ENCODE measurements at places on chromosomes 5 and 9. TPM values are rescaled to one million over a fixed set of nuclear protein-coding genes. Genes with fewer than 3 reads are reported as not detected.
A peak's percentile ranks its signal among the peaks of the same experiment; 100 is the strongest.

DNA sequence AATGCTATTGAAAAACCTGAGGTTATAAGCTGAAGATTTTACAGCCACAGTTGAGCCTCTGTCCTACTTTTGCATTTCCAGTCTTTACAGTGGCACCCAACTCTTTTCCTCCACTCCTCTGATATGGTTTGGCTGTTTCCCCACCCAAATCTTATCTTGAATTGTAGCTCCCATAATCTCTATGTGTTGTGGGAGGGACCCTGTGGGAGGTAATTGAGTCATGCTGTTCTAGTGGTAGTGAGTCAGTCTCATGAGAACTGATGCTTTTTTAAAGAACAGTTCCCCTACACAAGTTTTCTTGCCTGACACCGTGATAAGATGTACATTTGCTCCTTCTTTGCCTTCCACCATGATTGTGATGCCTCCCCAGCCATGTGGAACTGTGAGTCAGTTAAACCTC, 646.1 kb upstream of the SEMA6A start:
- no peaks in the 10 kb centered on the region for H3K27me3 ChIP-seq
- H3K4me1 ChIP-seq: no peaks in the 10 kb centered on the region
- H3K4me3 ChIP-seq: no peak overlapping the region

FAM114A2 gene
- 33.7 TPM for total RNA-seq

TEX10 gene
- total RNA-seq: 17.9 TPM

- no peaks in the 10 kb centered on the region for H3K36me3 ChIP-seq
- no peaks in the 10 kb centered on the region for H3K4me1 ChIP-seq
- no peak overlapping the region for H3K4me3 ChIP-seq
- DNase-seq: no peak
- H3K27ac ChIP-seq: no peak overlapping the region
Measured at GRCh38 chr5:167908606-167909005, 382.8 kb upstream of the WWC1 start.

- H3K36me3 ChIP-seq: no peaks in the 10 kb centered on the region
- no peaks in the 10 kb centered on the region for H3K4me1 ChIP-seq
- H3K27me3 ChIP-seq: peaks cover 20% of the 10 kb centered on the region
- no peak for DNase-seq
Measured at GRCh38 chr9:114112325-114112724, 13.2 kb upstream of the KIF12 start.

SPACA9 gene
- total RNA-seq: 5.2 TPM

GRCh38 chr5:60843386-60843935, 608 bp downstream of the ELOVL7 start:
- H3K4me3 ChIP-seq: peak overlapping the region; percentile 92
- H3K27ac ChIP-seq: no peak overlapping the region
- H3K27me3 ChIP-seq: peaks cover 56% of the 10 kb centered on the region
- H3K4me1 ChIP-seq: peaks cover 7% of the 10 kb centered on the region

NR2F1-AS1 gene
- 0.93 TPM for total RNA-seq

DNA sequence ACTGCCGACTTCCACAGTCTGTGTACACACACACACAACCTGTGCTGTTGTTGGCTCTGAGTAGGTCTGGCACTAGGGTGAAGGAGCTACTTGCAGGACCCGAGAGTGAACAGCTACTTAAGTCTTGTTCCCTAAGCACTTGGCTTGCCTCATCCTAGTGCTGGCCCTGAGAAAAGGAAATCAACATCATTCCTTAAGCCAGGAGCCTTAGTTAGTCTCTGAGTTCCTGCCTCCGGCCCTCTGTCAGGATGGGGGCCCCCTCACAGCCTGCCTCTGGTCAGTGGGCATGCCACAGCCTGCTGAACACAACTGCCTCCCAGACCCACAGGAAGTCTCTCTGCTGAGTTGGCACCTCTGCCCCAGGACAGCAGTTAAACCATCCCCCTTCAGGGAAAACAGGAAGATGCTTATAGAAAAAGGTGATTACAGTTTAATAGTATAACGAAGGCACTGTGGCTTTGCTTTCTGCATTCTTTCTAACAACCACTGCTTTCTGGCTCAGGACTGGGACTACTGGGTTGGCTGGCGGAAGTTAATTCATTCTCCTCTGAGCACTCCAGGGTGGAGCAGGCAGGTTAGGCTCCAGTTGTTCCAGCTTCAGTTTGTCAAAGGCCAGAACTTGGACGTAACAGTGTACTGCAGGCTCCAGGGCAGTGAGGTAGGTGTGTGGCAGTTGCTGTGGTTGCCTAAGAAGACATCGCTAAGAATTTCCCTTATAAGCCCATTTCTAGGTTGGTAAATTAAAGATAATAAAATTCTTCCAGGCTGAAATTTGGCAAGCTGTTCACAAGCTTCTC, 2.8 kb downstream of the MAMDC2 start:
- H3K36me3 ChIP-seq: no peaks in the 10 kb centered on the region
- DNase-seq: no peak

ENTPD2 gene
- 0.28 TPM for total RNA-seq

LTC4S gene
- total RNA-seq: 1.5 TPM

- no peak overlapping the region for H3K4me3 ChIP-seq
- H3K4me1 ChIP-seq: no peaks in the 10 kb centered on the region
- H3K27me3 ChIP-seq: no peaks in the 10 kb centered on the region
- DNase-seq: no peak
- no peaks in the 10 kb centered on the region for H3K36me3 ChIP-seq
Measured at GRCh38 chr9:108980893-108981292, 32.4 kb downstream of the CTNNAL1 start.

GRCh38 chr9:134245179-134245578, 80.8 kb upstream of the RNU6ATAC start:
- peaks cover 2% of the 10 kb centered on the region for H3K36me3 ChIP-seq
- peaks cover 11% of the 10 kb centered on the region for H3K27me3 ChIP-seq
- H3K27ac ChIP-seq: no peak overlapping the region
- DNase-seq: no peak

FGF1 gene
- total RNA-seq: not detected

SPATA31A7 gene
- not detected for total RNA-seq

DNA sequence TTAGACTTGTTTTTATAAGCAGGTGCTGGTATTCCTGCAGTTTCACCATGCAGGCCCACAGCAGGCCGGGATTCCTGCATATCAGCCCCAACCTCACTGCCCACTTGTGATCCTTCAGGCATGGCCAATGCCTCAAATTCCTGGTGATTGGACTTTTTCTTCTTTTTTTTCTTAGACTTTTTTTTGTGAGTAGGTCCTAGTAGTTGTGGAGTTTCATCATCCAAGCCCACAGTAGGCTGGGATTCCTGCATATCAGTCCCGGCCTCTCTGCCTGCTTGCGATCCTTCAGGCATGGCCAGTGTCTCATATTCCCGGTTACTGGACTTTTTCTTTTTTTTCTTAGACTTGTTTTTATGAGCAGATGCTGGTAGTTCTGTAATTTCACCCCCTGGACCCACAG, 4.8 kb downstream of the TTF1 start:
- no peak for DNase-seq
- no peak overlapping the region for H3K4me3 ChIP-seq
- H3K36me3 ChIP-seq: peaks cover 45% of the 10 kb centered on the region
- H3K27me3 ChIP-seq: no peaks in the 10 kb centered on the region

PCDHGA11 gene
- 0.22 TPM for total RNA-seq

FST gene
- 2.5 TPM for total RNA-seq

DNA sequence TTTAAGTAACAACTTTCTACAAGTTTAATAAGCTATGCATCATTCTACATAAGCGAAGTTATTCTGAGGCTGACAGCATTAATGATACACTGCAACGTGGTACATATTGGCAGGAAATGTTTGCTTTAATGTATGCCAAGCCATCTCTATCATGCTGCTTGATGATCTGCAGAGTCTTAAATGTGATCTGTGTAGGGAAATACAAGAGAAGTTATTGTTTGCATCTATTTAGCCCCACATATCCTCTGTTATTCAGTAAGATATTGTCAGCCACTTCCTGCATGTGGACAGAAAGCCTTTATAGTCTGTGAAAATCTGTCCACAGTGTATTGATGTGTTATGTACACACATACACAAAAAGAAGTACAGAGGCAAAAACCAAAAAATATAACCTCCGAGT, 193.1 kb upstream of the FREM1 start:
- H3K27ac ChIP-seq: no peak overlapping the region
- no peak overlapping the region for H3K4me3 ChIP-seq
- H3K36me3 ChIP-seq: no peaks in the 10 kb centered on the region

TAS2R1 gene
- not detected for total RNA-seq

- peaks cover 6% of the 10 kb centered on the region for H3K4me1 ChIP-seq
- no peak overlapping the region for H3K27ac ChIP-seq
- peak; percentile 31 for DNase-seq
Measured at GRCh38 chr5:6780802-6781391, 67.7 kb downstream of the TENT4A start.

- H3K4me3 ChIP-seq: no peak overlapping the region
- H3K27ac ChIP-seq: no peak overlapping the region
- no peak for DNase-seq
- H3K27me3 ChIP-seq: no peaks in the 10 kb centered on the region
Measured at GRCh38 chr9:136089697-136090045, 5.4 kb downstream of the NACC2 start.
